ENCODE measurements at places on chromosomes 5 and 9.

DNA sequence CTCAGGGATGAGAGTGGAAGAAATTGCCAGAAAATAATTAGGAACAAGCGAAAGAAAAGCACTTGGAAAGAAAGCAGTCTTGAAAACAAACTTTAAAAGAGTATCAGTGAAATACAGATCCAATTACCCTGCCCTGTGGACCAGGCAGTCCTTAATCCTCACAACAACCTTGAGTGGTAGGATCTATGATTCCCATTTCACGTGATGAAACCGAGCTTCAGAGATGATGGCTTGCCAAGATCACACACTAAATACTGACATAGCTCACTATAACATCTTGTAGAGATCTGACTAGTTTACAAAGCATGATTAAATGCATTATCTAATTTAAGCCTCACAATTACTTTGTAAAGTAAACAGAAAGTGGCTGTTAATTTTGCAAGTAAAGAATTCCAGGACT is 55.5 kb upstream of the ABCA1 start:
- DNase-seq: no peak

GRCh38 chr9:70865471-70865870 is 255.9 kb downstream of the TRPM3 start:
- no peak for DNase-seq

- no peak for DNase-seq
Observed at GRCh38 chr5:154315196-154315595, 124.7 kb downstream of the GALNT10 start.

GRCh38 chr9:134848504-134848903 is 32.1 kb upstream of the FCN2 start:
- DNase-seq: no peak

DNA sequence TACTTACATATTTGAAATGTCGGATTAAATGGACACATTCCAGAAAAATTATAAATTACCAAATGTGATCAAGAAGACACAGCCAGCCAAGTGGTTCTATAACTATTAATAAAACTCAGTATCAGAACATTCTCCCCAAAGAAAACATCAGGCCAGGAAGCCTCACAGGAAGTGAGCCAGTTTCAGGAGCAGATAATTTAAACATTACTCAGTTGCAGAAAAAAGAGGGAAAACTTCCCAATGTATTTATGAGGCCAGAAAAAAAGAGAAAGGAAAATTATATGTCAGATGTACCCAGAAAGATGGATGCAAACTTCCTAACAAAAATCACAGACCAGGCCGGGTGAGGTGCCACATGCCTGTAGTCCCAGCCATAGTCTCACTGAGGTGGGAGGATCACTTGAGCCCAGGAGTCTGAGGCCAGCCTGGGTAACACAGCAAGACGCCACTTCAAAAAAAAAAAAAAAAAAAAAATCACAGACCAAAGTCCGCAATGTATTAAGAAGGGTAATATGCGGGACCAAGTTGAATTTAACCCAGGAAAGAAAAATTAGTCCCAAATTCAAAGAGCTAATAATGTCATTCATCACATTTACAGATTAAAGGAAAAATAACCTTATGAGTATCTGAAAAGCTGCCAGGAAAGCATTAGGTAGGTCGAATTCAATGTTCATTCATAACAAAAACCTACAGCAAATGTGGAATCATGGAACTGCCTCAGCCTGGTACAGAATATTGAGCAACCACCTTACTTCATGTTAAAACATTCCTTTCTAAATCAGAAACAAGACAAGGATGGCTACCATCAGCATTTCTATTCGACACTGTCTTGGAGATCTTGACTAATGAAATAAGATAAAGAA is 37.2 kb upstream of the NRARP start:
- DNase-seq: no peak
